ENCODE measurements at places on chromosomes 1 and 21. TPM values are rescaled to one million over a fixed set of nuclear protein-coding genes. Genes with fewer than 3 reads are reported as not detected.
A peak's percentile ranks its signal among the peaks of the same experiment; 100 is the strongest.

- DNase-seq, result no peak
Observed at GRCh38 chr1:14513111-14513510, 85.4 kb upstream of the KAZN start.

The HSD3B1 gene
- total RNA-seq, result not detected

DNA sequence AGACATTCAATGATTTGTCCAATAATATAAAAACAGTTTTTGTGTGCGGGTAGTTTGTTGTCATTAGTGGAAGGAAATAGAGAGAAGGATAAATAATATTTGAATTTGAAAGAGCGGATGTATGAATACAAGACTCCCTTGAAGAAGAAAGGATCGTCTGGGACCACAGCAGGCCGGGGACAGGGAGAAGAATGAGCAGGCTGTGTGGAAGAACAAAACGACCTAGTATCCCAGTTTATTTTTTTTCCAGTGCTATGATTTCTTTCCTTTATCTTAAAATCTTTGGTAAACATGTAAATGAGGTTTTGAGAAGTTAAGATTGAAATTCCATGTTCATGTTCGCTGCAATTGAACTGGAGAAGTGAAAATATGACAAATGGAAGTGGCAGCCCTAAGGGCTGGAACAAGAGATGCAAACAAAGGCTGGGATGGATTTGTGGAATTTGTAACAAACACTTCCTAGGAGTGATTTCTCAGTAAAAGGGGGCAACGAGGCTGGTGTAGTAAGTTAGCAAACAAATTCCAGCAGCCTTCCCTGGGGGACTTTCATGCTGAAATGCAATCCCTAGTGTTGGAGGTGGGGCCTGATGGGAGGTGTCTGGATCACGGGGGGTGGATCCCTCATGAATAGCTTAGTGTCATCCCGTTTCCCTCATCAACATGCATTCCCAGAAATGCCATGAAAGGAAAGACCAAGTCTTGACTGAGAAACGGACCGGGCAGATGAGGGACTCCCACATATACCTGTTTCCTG, 10.2 kb upstream of the IFI16 start:
- peak; percentile 95 for DNase-seq

DNA sequence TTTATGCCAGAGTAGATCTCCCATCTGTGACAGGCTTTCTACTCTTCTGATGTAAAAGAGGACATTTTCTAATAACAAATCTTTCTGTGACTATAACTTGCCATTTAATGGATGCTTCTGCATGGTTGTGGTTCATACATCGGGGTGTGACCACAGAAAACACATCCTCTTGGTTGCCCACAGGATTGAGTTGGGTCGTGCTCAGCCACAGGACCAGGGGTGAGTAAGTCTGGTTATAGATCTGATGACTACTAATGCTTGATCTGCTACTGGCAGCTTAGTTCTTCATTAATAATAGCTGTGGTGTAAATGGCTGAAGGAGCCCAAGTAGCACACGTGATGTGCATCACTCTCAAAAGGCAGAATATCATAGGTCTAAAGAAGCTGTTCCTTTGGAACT, 328.2 kb downstream of the RWDD3 start:
- DNase-seq, result no peak

The SARS1 gene
- total RNA-seq, result 147 TPM

- no peak for DNase-seq
Observed at GRCh38 chr1:1354271-1355247, 3.8 kb downstream of the MXRA8 start.

GRCh38 chr21:45294509-45295291, 7.0 kb upstream of the POFUT2 start:
- DNase-seq, result no peak

The PIGK gene
- 71.7 TPM for total RNA-seq

- DNase-seq, result no peak
Observed at GRCh38 chr1:156060937-156061636, at the start of gene RAB25. Gene RAB25, plus strand, starts transcription at chr1:156061160. Its CDS starts 241 bp downstream, at chr1:156061401.

GRCh38 chr1:223207293-223208066, 64.4 kb upstream of the TLR5 start:
- DNase-seq, result peak; percentile 62

DNA sequence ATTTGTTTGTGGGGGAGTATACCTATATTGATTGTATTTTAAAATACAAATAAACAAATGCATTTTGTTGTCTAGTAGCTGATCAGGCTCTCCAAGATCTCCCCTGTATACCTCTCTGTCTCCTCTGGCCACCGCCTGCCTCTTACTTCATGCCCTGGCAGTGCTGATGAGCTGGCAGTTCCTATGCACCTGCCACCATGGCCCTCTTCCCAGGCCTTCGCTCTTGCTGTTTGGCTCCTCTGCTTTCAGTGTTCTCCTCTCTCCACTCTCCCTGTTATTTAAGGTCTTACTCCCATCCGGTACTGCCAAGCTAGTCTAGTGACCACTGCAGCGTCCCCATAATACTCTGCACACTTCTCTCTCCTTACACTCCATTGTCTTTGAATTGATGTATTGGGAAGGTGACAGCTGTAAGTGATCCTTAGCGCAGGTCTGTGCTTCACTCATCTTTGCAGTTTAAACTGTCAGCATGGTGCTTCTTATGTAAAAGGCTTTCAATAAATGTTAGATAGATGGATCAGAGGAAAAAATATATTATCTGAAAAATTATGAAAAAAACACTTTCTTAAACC, 88.1 kb upstream of the ATP1A1 start:
- DNase-seq, result no peak

DNA sequence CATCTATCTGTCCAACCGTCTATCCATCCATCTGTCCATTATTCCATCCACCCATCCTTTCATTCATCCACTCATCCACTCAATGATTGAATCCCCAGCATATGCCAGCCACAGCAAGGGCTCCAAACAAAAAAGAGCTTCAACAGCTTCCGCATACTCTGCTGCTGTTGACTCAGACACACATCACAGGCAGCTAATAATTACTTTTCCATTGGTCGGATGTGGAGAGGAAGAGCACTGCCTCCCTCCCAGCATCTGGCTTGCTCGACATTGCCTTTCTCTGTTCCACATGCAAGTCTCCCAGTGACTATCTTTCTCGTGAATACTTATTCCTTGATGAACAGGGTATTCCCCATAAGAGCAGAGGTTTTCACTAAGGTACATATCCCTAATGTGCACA, 176.5 kb downstream of the HIVEP3 start:
- peak; percentile 90 for DNase-seq

GRCh38 chr1:75625795-75626194, 14.9 kb upstream of the SLC44A5 start:
- no peak for DNase-seq

DNA sequence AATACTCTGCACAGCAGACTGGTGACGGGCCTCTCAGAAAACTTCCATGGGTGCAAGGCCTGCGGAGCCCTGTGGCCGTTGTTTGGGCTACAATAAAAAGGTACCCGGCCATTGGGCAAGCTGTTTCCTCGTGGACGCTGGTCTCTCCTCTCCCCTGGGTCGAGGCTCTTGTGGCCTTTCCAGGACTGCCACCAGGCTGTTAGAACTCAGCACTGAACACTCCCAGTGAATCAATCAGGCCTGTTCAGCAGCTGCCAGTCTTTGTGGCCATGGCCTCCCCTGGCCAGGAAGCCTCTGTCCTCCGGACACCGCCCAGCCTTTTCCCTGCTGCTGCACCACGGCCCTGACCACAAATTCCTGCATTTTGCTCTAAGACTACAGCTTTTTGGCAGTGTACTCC, 33.0 kb upstream of the ACTRT2 start:
- DNase-seq, result no peak

GRCh38 chr1:87329051-87329525, 408 bp downstream of the LMO4 start:
- DNase-seq, result peak; percentile 51

- DNase-seq, result no peak
Observed at GRCh38 chr1:40842207-40842606, 20.0 kb downstream of the CITED4 start.

- DNase-seq, result no peak
Observed at GRCh38 chr1:33973799-33974545, 110.1 kb downstream of the HMGB4 start.

DNA sequence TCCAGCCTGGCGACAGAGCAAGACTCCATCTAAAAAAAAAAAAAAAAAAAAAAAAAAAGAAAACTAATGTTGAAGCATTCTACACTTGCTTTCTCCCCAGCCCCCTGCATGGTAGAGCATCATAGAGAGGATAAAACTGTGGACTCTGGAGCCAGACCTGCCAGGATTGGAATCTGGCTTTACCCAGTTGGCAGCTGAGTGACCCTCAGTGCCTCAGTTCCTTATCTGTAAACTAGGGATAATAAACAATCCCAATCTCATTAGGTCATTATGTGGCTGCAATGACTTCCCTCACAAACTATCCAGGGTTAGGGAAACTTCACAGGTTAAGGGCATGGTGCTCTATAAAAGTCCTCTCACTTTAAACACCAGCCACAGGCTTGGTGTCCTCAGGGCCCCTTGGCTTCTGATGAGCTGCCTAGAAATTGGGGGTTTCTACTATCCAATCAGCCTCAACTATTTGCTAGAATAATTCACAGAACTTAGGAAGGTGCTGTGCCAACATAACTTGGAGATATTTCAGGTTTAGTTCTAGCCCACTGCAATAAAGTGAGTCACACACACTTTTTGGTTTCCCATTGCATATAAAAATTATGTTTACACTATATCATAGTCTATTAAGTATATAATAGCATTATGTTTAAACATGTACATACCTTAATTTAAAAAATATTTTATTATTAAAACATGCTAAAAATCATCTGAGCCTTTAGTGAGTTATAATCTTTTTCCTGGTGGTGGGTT, 180.5 kb upstream of the B3GALT2 start:
- DNase-seq, result no peak

The EFNA1 gene
- total RNA-seq, result 0.59 TPM

DNA sequence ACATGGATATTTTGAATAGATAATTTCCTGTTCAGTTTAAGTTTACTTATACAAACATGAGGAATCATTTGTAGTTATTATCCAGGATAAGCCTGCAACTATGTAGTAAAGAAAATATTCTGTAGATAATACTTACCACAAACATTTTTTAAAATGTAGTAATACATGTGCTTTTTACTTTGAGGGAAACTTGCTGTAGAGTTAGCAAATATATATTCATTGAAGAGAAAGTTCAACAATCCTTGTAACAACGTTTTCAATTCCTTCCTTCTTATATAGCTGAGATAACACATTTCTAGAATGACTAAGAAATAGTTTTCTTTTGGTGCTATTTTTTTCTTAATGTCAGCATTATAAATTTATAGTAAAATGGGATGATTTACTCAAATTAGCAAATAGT, 664.6 kb upstream of the ADAMTS5 start:
- DNase-seq, result no peak

DNA sequence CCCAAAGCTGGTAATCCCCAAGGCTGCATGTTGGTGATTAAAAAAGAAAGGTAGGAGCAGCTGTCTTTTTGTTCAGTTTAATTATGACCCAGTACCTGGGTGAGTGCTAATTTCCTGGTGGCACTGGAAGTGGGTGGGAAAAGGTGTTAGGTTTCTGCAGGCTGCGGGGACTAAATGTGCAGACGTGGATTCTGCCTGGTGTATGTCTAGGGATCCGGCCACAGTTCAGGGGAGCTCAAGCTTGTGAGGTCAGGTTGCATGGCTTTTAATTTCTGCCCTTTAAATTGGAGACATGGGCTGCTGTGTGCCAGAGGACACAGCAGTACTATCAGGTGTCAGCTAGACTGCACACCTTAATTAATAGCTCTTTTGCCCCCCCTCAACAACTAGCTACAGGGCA, 20.3 kb upstream of the TBX19 start:
- no peak for DNase-seq

- DNase-seq, result no peak
Observed at GRCh38 chr1:81974883-81975555, 174.3 kb downstream of the ADGRL2 start.

- DNase-seq, result peak; percentile 27
Observed at GRCh38 chr1:151327903-151328674, 873 bp upstream of the PI4KB start.

The FOXD3 gene
- total RNA-seq, result 0.96 TPM

GRCh38 chr1:226629896-226630550, 81.5 kb downstream of the STUM start:
- no peak for DNase-seq

The HPCAL4 gene
- total RNA-seq, result 0.10 TPM

GRCh38 chr1:69411617-69412016, 156.1 kb upstream of the LRRC7 start:
- no peak for DNase-seq

DNA sequence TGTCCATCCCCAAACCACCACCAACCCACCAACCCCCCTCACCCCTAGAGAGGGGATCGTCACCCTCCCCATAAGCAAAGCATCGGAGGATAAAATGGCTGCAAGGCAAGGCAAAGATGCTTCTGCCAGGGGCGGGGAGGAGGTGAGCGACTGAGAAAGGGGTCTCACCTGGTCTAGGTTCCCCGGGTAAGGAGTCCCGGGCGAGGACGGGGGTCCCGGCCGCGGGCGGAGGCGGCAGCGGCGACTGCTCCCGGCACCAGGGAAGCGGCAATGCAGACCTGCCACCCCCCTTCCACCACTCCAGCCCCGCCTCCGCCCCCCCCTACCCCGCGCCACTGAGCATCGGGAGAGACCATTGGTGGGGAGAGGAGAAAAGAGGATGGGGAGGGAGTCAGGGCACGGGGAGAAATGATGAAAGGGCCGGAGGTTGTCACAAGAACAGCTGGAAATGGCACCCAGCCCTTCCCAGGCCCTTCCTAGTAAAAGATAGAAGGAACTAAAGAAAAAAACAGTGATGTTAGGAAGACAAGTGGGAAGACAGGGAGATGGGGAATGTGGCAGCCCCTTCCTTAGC, at the start of gene SV2A:
SV2A (minus strand) TSS at position 274 of the 574 bp plus-strand sequence. CDS start 4,004 bp downstream, outside the sequence.
- peak; percentile 74 for DNase-seq

The PCP4 gene
- not detected for total RNA-seq

- no peak for DNase-seq
Observed at GRCh38 chr1:212873518-212873917, 15.4 kb downstream of the FLVCR1 start.

The COL6A1 gene
- 760 TPM for total RNA-seq

DNA sequence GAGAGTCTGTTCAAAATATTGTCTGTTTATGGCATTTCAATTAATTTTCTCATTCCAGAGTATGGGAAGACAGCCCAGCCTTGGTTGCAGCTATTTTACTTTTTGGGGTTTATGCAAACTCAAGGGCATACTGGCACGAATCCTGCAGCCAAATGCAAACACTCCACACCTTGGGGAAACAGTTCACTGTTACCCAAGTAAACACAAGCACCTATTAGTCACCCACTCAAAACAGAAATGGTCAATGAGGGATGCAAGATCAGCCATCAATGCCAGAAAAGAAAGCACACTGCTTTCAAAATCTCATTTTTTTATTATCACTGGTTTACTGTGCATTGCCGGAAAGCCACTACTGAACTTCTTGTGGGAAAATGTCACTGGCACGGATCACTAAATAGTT, 170.6 kb downstream of the RUNX1 start:
- no peak for DNase-seq

The MAP3K21 gene
- not detected for total RNA-seq

The PPOX gene
- total RNA-seq, result 16.3 TPM

The MATN1 gene
- 0.20 TPM for total RNA-seq

DNA sequence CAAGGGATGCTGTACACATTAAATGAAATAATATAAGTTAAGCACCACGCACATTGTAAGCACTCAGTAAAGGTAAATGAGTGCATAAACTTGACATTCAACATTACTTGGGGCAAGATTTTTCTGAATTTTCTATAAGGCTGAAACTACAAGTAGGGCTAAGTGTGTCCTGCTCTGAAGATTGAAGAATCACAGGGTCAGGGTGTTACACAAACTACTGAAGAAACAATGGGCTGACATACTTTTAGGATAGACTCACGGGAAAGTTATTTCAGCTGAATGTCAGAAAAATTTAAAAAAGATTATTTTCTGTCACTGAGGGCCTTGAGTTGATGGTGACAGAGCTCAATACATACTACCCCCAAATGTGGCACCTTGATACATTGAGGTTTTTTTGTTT, 644.2 kb upstream of the PLXNA2 start:
- DNase-seq, result no peak

All from RPMI7951 (cell line).